ENCODE measurements at places on chromosomes 5 and 9.
A peak's percentile ranks its signal among the peaks of the same experiment; 100 is the strongest.

- DNase-seq = peak; percentile 42
Measured at GRCh38 chr9:89605465-89606048, 745 bp downstream of the GADD45G start.

DNA sequence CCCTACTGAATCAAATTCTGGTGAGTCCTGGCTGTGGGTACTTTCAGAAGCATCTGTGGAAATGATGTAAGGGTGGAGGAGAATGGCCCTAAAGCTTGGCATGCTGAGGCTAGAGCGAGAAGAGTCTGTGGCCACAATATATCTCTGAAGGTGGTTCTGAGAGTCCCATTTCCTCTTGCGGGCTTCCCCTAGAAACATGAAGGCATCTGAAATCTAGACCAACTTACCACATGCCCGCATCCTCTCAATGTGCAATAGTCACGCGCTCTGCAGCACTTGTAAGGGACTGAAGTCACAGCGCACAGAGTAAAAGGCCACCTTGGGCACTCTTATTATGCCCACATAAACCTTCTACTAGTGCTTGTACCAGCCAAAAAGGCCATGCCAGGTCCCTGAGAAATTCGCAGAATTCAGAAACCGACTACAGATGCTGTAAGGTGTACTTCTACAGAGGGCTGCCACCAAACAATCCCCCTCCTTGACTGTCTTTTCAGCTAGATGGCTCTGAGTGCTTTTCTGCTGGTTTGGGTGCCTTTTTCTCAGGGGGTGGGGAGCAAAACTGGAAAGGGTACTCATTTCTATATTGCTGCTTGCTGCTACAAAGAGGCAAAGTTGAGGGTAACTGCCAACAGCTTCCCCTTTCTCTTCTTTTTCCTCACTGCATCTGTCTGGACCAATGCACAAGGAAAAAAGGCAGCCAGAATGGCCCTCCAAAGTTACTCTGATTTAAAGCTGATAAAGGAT, 107.3 kb downstream of the ZDHHC21 start:
- peak; percentile 2 for DNase-seq

DNA sequence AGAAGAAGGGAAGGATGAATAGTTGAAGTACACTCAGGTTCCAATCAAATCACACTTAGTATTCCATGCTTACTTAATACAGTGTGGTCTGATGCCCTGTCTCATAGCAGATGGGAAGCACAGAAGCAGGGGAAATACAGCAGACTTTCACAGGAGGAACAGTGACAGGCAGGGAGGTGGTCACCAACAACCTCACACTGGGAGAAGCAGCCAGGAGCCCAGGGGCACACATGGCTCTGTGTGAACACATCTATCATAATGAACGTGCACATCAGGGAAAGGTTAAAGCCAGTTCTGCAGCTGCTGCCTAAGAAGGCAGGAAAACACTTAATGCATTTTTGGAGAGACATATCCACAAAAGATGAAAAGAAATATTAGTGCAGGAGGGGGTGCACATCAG, 312.3 kb downstream of the MED10 start:
- no peak for DNase-seq

- no peak for DNase-seq
Measured at GRCh38 chr9:91433180-91433579, 9.5 kb upstream of the NFIL3 start.

DNA sequence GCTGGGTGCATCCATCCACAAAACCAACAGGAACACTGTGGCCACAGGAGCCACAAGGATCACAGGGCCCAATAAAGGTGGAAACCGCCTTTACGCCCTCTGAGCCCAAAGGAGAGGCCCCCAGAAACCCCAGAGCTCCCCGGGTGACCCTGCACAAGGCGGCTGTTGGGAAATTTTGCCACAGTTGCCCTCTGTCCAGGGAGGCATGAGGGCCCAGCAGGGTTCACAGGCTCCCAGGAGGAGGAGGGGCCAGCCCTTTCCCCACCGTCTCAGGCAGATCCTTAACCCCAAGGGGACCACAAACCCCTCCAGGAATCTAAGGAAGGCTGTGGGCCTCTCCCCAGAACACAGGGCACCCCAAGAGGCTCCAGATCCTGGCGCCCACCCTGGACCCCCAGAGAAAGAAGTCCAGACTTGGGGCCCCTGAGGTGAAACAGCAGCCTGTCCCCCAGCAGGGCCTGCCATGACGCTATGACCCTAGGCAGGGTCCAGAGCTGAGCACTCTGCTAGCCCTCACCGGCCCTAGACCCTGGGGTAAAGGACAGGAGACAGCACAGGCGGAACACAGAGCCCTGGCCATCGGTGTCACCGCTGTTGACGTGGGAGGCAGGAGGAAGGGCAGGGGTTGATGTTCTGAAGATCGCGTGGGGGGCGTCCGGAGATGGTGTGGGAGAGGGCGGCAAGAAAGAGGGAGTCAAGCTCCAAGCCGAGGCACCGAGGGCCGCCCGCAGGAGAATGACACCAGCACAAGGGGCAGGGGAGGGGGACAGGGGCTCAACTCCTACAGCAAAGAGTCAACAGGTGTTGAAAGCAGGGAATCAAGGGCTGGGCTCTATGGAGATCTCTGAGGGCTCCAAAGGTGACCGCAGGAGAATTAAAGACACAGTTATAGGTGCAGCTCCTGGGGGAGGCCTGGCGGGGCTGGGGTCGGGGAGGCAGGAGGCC, 97.5 kb downstream of the VAV2 start:
- no peak for DNase-seq
